HCT116 (cell line): ENCODE measurements at places on chromosomes 16 and 17.

GRCh38 chr17:57197466-57198071, 58.8 kb upstream of the MSI2 start:
- DNase-seq, result no peak

DNA sequence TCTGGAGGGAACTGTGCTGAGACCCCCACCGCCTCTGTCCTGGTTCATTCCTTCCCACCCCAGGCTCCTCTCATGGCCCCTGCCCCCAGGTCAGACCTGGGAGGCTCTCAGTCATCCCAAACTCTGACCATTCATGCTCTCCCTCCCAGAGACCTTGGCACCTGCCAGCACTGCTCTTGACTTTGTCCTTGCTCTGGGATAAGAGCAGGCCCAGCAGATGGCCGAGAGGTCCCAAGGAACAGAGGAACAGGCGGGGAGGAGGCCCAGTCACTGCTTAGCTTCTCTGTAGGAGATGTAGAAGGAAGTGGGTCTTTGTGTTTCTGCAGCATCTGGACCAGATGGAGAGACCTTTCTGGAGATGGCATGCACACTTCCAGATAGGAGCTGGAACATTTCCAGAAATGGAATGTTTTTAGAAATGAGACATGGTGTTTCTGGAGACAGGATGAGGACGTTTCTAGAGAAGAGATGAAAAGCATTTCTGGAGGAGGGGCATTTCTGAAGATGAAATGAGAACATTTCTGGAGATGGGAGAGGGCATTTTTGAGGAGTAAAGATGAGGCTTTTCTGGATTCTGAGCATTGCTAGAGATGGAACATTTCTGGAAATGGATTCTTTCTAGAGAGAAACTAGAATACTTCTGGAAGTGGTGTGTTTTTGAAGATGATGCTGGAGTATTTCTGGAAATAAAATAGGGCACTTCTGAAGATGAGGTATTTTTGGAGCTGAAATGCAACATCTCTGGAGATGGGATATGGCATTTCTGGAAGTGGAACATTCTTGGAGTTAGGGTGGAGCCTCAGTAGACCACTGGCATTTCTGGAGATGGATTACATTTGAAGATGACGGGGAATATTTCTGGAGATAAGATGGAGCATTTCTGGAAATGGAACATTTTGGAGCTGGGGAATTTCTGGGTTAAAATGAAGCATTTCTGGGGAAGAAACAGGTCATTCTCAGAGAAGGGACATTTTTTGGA, 55.2 kb downstream of the RAI1 start:
- no peak for DNase-seq

DNA sequence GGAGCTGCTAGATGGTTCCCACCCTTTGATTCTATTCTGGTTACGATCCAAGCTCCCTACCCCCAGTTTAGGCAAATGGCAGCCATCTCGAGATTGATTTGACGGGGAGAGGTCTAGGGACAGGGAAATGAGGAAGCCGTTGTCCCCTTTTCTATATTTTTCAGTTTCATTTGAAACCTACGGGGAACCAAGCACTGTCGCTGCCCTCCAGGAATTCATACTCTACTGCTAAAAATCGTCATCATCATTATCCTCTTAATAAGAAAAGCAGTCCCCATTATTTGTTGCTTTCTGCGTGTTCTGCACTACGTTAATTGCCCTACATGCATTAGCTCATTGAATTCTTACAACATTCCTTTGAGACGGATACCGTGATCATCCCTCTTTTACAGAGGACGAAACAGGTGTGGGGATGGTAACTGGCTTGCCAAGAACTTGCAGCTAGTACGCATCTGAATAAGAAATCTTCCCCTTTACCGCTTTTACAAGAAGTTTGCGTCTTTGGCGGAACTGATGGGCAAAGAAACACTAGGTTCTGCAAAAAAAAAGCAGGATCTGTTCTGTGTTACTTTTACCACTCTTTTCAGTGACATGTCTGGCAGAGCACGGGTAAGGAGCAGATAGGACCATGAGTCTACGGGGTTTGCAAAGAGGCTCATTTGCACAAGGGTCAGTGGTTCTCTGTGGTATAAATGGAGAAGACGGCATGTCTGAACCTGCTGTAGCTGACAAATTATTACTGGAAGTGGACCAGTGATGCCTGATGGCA, 1.1 kb downstream of the CCP110 start:
- no peak for DNase-seq

DNA sequence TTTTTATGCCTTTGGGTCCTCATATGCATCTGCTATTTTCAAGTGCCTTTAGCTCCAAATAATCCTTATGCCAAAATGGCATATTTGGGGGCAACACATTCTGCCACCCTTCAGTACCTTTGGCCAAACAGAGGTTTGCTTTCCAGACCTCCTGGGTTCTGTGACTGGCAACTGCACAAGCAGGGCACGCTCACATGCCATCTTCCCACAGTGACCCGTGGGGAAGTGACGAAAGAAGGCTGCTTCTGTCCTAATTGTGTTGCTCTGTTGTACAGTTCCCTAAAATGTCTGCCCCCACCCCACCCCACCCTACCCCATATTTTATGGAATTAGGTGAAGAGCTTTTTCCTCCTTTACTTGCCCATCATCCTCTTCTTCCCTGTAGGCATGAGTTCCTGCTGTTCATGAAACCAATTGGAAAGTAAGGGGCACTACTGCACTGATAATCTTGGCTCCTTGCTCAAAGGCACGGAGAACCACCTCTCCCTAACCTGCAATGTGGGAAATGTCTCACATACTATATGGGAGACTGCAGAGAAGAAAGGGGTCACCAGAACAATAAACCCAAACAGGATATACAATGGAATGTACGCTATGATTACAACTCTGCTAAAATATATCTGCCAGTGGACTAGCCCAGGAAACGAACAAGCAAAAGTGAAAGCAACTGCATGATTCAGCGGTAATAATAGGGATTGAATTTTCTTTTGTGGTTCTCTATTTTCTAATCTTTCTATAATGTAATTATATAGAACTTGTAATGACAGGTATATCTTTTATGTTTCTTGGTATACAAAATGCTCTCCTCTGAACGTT, 3.3 kb upstream of the SLFN12L start:
- no peak for DNase-seq

- no peak for DNase-seq
Measured at GRCh38 chr17:72931635-72932034, 160.9 kb downstream of the SLC39A11 start.
